ENCODE measurements at places on chromosomes 5 and 9.
A peak's percentile ranks its signal among the peaks of the same experiment; 100 is the strongest.

DNA sequence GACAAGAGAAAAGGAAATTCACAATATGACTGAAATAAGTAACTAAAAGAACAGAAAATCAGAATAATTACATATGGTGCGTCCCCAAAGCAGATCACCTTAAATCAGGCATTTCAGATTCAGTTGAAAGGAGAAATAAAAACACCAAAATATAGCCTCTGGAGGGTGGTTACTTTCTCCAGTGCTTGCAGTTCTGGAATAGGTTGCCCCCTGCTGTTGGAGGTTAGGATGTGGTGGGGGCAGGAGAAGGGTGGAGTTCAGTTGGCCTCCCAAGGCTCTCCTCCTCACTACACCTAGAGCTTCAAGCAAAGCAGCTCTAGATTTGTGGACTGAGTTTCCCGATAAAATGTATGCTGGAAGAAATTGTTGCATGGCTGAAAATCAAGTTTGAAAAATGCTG is 338.2 kb upstream of the TLE4 start:
- DNase-seq = no peak

DNA sequence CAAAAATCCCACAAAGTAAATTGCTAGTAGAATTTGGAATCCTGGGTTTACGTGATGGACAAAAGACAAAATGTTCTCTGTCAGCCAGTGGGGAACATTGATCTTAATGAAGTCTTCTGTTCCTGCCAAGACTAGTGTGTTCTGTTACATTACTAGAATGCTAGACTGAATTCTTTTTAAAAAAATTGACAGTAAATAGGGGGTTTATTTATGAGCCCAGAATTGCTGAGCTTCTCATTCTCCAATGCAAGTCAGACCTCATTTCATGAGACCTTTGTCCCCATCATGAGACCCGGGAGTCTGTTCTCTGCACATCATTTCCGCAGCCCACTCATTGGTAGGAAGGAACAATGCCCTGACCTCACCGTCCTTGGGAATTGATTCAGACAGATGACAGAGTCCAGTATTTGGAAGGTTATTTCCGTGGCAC is 173.8 kb upstream of the OTULINL start:
- DNase-seq = no peak

DNA sequence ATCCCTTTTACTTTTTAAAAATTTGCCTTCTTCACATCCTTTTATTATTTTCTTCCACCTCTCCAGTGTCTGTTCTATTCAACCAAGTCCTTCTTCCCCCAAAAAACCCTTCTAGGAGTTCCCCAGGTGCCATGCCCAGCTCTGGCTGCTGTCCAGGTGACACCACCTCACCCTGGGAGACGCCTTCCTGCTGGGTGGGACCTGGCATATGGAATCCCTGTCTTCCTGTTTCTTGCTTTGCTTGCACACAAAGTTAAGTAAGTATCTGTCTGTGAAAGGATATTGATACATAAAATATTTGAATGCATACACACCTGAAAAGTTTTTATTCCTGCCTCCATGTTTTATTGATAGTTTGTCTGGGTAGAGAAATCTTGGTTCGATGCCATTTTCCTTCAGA is 23.1 kb upstream of the MED10 start:
- DNase-seq = no peak

DNA sequence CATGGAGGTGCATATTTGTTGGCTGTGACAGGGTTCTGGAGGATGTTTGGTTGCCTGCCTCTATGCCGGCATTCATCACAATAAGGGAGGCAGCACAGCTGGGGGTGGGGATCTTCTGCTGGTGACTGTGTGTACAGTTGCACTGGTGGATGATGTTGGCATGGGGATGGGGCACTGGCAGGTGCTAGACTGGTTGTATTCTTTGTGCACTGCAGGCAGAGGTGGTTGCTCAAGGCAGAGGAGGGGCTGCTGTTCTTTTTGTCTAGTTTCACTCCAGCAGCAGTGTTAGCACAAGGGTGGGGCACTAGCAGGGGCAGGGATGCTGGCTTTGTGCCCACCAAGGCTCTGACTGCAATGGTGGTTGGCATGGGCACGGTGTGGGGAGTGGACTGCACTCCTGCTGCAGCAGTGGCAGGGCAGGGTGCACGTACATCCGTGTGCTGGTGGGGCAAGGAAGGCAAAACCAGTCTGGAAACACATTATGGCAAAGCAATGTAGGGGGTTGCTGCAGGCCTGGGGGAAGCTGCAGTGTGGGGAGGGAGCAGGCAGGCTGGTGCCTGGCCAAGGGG is 69.3 kb downstream of the ISOC1 start:
- DNase-seq = no peak

GRCh38 chr5:179841621-179842020 is 17.0 kb downstream of the MRNIP start:
- DNase-seq = no peak

- DNase-seq = peak; percentile 37
These were observed 1.0 kb upstream of the MXD3 start for GRCh38 chr5:177312649-177313181.

DNA sequence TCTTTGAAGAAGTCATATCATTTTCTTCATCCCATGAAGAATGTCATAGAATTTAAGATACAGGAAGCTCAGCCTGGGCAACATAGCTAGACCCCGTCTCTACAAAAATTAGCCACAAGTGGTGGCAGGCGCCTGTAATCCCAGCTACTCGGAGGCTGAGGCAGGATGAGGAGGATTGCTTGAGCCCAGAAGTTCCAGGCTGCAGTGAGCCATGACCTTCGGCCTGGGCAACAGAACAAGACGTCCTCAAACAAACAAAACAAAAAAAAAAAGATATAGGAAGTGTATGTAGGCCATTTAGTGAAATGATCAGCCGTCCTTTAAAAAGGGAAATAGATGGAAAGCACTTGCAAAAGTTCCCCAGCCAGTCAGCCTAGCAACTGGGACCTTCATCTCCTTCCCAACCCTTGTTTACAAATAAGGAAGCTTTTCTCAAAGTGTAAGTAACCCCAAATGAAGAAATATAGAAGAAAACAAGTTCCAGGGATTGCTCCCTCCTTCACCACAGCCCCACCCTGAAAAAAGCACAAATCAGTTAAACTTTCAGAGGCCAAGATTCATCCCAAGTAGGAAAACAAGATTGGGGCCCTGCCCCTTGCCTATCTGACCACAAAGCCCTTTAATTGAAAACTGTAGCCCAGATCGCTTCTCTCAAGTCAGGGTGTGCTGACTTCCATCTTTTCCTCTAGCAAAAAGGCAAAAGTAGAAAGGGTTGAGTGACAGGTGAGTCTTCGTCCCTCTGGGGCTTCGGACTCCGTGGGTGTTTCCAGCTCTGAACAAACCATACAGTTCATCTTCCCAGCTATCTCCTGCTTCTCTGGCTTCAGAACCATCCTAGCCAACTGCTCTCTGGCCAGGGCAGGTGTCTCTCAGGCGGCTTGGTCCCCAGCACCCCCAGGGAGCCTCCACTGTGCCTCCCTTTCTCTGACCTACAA is 1.2 kb downstream of the SLC31A2 start:
- DNase-seq = no peak

- no peak for DNase-seq
These were observed 1.0 kb upstream of the TSLP start for GRCh38 chr5:111070272-111071134.

- DNase-seq = no peak
These were observed 101.7 kb upstream of the TLX3 start for GRCh38 chr5:171207256-171207847.
